ENCODE measurements at places on chromosomes 12 and 14.
A peak's percentile ranks its signal among the peaks of the same experiment; 100 is the strongest.

DNA sequence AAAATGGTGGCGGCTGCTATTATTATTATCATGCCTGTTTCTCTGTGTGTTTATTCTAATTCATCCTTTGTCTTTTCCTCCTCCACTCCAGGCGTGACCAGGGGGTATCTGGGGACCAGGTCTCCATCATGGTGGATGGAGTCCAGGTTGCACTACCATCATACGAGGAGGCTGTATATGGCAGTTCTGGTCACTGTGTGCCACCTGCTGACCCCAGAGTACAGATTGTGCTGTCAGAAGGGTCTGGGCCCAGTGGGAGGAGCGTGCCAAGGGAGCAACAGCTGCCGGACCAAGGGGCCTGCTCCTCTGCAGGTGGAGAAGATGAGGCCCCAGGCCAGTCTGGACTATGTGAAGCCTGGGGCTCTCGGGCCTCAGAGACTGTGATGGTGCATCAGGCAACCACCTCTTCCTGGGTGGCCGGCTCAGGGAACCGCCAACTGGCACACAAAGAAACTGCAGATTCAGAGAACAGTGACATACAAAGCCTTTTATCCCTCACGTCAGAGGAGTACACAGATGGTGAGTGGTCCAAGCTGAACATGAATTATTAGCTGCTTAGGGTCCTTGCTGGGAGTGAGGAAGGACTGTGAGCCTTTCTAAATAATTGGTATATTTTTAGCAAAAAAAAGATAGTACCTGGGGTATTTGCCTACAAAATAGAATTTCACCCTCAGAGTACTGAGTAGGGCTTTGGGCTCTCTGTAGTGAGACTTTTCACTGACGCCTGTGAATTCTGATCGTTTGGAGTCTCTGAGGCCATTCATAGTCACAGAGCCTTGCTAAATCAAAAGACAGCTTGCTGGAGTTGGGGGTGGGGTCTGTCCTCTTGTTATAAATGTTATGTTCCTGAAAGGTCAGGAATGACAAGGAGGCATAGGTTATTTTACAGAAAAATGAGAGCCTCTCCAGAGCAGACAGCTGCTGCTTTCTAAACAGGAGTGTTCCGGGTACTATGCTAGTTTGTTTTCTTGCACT is 58.1 kb upstream of the SRSF5 start:
- DNase-seq, result peak; percentile 45

DNA sequence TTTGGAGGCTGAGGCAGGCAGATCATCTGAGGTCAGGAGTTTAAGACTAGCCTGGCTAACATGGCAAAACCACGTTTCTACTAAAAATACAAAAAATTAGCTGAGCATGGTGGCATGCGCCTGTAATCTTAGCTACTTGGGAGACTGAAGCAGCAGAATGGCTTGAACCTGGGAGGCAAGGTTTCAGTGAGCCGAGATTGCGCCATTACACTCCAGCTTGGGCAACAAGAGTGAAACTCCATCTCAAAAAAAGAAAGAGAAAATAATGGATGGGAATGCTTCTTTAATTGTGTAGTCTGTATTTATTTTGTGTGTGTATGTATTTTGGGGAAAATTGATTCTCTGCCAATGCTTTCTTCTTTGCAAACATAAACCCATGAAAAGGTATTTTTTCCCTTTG is 32.5 kb downstream of the SRGAP1 start:
- DNase-seq, result no peak

DNA sequence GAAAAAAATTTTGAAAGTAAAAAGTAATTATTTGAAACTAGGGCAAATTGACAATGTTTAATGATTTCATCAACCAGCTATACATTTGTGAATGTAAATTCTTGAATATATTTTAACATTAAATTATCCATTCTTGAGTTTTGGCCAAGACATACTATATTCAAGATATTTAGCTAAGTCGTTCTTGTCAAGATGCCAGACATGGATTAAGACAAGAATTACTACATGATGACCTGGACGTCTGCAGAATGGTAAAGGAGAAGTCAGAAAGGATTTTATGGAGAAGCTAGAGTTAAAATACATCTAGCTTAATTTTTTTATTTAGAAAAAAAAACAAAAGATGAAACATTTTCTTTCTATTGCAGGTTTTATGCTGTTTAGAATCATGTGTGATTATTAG is 255.8 kb downstream of the TMTC2 start:
- DNase-seq, result no peak

- no peak for DNase-seq
Observed at GRCh38 chr14:84671776-84672175, 858.2 kb upstream of the FLRT2 start.

- DNase-seq, result no peak
Observed at GRCh38 chr14:62062645-62063044, 300.4 kb downstream of the SNAPC1 start.

GRCh38 chr12:56634837-56635791 is 5.0 kb upstream of the BAZ2A start:
- peak; percentile 88 for DNase-seq

GRCh38 chr14:105053421-105053820 is 11.8 kb downstream of the GPR132 start:
- DNase-seq, result no peak

- no peak for DNase-seq
Observed at GRCh38 chr12:23399402-23399933, 550.0 kb downstream of the SOX5 start.

DNA sequence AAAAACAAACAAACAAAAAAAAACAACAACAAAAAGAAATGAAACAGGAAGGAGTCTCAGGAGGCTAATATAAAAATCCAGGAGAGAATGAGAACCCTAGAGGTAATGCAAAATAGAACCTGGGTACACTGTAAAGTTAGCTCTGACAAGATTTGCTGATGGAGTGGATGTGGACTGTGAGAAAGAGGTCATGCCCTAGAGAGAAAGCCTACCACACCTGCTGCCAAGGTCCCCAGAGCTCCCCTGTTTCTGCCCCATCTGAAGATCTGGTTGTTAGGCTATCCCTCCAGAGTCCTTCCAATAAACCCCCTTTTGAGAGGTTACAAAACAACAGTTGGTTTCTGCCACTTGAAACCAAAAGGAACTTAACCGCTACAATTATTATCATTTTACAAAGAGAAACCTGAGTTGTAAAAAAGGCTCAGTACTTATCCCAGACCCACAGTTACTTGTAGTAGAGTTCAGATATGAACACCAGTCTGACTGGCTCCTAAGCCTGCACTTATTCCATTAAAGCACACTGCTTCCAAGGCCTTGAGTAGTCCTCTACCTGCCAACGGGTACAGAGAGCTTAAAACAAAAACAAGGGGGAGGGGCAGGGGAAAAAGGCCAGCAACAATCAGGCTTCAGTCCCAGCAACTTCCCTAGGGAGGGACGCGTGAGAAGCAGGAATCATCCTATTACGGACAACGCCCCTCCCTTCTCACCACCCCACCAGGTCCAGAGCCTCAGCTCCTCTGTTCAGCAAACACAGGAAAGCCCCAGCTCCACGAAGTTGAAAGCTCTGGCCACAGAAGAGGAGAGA is 27.7 kb downstream of the PPP1R13B start:
- DNase-seq, result no peak

DNA sequence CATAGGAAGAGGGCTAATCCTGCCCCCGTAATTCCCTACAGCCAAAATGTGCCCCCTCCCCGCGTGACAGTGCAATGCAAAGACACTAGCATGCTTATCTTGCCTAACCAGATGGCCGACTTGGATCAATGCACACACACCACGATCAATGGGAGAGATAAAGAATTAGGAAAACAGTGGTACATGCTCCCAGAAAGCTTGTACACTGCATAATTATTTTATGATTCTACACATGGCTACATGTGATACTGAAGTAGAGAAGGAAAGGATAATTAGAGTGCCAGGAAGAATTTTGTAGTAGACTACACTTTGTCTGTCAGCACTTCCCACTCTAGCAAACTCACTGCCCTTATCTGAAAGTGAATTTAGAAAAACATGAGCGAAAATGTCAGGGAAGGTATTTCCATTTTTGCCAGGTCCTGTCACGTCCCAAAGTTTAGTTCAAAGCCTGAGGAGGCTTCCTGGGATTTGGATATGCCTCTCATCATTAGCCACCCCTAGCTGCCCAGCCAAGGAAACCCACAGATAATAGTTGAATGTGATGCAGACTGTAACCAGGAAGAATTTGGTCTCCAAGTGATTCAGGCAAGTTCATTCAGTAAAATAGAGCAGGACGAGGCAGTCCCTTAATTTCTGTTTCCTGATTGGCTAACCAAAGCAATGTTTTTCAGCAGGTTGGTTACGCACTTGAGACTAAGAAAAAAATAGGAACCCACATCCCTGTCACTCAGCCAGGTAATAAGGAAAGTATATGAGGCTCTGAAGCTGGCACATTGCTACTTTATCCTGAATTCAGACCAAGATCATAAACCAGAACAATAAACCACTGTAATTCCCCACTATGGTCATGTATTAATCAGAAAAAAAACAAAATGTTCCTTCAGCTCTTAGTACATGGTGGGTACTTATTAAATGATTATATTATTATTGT is 199.6 kb upstream of the OTX2 start:
- no peak for DNase-seq

GRCh38 chr14:88934351-88934806 is 109.9 kb downstream of the TTC8 start:
- DNase-seq, result no peak

DNA sequence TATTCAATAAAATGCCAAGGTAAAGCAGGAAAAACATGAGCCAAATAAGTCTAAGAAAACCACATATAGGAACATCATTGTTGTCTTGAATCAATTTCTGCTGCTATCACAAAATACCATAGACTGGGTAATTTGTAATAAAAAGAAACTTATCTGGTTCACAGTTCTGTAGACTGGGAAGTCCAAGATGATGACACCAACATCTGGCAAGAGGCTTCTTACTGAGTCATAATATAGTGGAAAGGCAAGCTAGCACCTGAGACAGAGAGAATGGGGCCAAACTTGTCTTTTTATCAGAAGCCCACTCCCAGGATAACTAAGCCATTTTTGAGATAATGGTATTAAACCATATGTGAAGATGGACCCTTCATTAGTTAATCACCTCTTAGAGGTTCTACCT is 975.9 kb downstream of the FLRT2 start:
- no peak for DNase-seq

DNA sequence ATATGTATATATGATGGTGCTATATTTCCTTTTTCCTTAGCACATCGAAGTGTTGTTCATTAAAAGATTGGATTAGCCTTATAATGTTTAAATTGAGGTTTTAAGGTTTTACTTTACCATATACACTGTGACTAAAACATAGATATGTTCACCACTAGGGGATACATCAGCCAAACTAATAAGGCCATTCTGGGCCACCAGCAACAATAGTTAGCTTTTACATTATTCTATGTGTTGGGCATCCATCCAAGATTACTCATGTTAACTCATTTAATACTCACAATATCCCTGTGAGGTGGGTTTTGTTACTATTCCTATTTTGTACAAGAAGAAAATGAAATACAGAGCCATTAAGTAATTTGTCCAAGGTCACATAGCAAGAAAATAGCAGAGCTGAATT is 202.6 kb upstream of the AVPR1A start:
- DNase-seq, result no peak

DNA sequence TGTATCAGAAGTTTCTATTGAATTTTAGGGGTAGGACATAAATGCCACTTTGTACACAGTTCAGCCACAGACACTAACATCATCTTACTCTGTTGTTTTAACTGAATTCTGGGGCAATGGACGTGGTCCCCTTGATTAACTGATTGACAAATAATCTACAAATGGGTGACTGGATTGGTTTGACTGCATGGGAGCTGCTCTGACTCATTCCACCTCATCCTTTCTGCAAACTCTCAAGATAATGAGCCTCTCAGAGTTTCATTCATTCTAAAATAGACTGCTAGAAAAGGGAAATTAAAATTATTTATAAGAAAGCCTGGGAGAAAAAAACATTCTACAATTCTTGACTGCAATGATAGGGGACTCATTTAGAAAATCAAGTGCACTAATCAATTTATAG is 570.4 kb upstream of the SEL1L start:
- no peak for DNase-seq

DNA sequence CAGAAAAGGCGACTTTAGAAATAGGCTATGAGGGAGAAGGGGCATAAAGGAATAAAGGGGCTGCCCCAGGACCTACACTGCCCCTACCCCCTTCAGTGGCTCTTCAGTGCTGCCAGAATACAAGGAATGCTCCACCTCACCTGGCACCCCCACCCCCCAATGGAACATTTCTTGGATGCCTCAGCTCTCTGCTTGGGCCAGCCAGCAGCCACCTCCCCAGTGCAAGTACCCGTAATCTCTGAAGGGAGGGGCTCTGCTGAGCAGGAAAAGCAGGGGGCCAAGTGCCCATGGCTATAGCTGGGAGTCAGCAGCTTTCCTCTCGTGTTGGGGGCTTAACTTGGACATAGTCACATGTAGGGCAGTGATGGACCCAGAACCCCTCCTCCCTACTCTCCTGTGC is 33.3 kb downstream of the BAZ2A start:
- DNase-seq, result no peak

- no peak for DNase-seq
Observed at GRCh38 chr12:88188180-88188579, 46.1 kb downstream of the TMTC3 start.

DNA sequence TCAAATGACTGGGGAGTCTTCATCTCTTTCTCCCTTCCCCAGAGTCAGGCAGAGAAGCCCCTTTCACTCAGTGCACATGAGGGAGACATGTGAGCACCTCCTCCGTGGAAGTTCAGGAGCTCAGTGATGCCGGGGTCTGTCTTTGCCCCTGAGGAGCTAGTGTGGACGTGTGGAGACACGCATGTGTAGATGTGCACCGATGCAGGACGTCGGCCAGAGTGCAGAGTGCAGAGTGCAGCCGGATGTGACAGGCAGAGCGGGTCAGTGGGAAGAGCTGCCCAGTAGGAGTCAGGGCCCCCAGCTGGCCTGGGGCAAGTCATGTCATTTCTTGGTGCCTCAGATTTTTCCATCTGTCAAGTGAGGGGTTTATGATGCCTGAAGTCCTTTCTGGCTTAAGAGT is 20.7 kb downstream of the TSPAN9 start:
- no peak for DNase-seq

GRCh38 chr14:87999277-87999676 is 5.7 kb upstream of the GPR65 start:
- no peak for DNase-seq

- no peak for DNase-seq
Observed at GRCh38 chr12:105744371-105745058, 394.2 kb downstream of the NUAK1 start.

GRCh38 chr12:47214771-47215170 is 135.0 kb upstream of the AMIGO2 start:
- no peak for DNase-seq
